NB4 (cell line): ENCODE measurements at places on chromosomes 16 and 17.

GRCh38 chr16:14121142-14121541, 50.0 kb downstream of the MRTFB start:
- peak; percentile 3 for DNase-seq

GRCh38 chr16:83810901-83811300, 3.1 kb downstream of the HSBP1 start:
- no peak for DNase-seq

DNA sequence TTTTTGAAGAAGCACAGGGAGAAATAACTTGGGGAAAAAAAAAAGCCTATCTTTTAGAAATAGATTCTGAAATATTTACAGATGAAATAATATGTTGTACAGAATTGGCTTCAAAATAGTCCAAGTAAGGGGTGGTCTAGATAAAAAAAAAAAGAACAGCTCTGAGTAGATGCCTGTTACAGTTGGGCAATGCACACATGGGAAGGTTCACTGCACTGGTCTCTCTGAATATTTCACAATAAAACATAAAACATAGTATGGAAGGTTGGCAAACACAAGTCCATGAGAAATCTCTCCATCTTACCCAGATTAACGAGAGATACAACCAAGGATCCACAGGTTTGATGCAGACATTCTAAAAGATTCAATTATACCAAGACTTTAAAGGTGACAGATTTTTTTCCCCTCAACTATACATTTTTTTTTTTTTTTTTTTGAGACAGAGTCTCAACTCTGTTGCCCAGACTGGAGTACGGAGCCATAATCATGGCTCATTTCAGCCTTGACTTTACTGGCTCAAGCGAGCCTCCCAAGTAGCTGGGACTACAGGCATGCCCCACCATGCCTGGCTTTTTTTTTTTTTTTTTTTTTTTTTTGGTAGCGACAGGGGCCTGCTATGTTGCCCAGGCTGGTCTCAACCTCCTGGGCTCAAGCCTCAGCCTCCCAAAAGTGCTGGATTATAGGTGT, 58.0 kb downstream of the KANSL1 start:
- peak; percentile 58 for DNase-seq

DNA sequence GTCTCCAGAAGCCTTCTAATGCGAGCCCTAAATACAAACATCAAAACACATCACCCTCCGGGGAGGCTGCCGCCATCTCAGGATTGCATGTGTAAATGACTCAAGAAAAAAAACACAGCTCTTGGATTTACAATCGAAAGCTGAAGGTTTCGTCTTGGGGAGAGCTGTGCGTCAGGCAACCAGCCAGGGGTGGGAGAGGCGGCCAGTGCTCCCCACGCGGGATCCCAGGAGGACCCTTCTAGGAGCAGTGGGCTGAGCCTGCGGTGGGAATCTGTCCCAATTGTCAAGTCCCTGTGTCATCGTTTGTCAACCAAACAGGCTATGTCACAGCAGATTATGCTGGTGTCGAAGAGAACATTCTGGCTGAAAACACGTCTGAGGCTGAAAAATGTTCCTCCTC, 209.7 kb downstream of the ABCC12 start:
- DNase-seq = no peak

- no peak for DNase-seq
Observed at GRCh38 chr16:29983420-29984136, 9.9 kb downstream of the TAOK2 start.
